ENCODE measurements at places on chromosomes 16 and 17. TPM values are rescaled to one million over a fixed set of nuclear protein-coding genes. Genes with fewer than 3 reads are reported as not detected.

Gene CETP
- total RNA-seq, result not detected

DNA sequence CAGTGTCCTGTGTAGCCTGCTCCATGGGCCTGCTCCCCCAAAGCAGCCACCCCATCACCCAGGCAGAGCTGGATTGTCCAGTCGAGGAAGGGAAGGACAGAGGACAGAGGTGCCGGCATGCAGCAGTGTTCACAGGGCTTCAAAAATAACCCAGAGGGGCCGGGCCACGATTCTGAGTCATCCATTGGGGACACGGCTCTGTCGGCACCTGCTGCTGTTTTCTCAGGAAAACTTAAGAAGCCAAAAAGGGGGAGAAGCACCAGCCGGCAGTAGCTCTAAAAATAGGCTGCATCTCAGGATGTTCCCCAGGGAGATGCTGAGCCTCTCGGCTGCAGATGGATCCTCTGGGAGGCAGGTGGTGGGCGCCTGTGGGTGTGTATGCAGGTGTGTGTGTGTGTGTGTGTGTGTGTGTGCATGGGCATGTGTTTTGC, 1.6 kb downstream of the CA7 start:
- no peak for DNase-seq

DNA sequence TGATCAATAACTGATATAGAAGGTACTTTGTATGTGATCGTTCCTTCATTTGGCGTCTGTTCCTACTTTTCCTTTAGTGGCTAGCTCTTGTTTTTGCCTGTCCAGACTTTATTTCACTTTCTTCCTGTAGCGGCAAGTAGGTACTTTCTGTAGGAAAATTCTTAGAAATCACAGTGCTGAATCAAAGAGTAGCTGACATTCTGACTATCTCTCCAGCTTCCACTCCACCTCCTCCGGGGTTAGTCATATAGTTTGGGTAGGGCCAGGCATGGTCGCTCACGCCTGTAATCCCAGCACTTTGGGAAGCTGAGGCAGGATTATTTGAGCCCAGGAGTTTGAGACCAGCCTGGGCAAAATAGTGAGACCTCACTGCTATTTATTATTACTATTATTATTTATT, 29.9 kb upstream of the PAFAH1B1 start:
- no peak for DNase-seq

- no peak for DNase-seq
These were observed 731.1 kb downstream of the WWOX start for GRCh38 chr16:78830599-78830998.

- no peak for DNase-seq
These were observed 6.6 kb downstream of the ZNF319 start for GRCh38 chr16:57993897-57994296.

DNA sequence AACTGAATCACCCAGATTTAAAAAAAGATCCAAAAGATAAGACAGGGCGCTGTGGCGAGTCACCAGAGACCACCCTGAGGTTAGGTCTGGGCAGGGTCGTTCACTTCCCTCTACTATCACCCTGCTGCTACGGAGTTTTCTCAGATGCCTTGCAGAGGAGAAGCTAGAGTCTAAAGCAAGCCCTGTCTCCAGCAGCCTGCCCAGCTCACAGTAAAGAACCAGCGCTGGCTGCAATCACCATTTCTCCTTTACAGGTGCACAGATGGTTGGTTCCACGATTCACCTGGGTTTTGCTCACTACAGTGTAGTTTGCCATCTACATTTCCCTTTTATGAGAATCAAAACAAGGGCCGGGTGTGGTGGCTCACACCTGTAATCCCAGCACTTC, 71.3 kb downstream of the SRCIN1 start:
- no peak for DNase-seq

GRCh38 chr16:89133457-89134127, 38.0 kb upstream of the CDH15 start:
- DNase-seq, result no peak

- DNase-seq, result no peak
These were observed 29.9 kb upstream of the TOM1L1 start for GRCh38 chr17:54870671-54871175.

DNA sequence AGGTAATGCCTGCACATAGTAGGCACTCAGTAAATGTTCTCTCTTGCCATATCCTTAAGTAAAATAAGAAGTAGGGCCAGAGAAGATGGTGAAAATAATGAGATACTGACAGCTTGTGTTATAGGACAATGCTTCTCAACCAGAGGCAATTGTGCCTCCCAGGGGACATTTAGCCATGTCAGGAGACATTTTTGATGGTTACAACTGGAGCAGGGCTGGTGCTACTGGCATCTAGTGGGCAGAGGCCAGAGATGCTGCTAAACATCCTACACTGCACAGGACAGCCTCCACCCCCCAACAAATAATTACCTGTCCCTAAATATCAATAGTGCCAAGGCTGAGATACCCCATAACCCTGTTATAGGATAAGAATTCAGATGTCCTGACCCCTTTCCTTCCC, 1.7 kb downstream of the RAD51D start:
- DNase-seq, result no peak

GRCh38 chr17:78026381-78026780, 67.9 kb downstream of the TNRC6C start:
- no peak for DNase-seq

Measured in neural progenitor cell (in vitro differentiated cells).